ENCODE measurements at places on chromosomes 6 and 20.
A peak's percentile ranks its signal among the peaks of the same experiment; 100 is the strongest.

DNA sequence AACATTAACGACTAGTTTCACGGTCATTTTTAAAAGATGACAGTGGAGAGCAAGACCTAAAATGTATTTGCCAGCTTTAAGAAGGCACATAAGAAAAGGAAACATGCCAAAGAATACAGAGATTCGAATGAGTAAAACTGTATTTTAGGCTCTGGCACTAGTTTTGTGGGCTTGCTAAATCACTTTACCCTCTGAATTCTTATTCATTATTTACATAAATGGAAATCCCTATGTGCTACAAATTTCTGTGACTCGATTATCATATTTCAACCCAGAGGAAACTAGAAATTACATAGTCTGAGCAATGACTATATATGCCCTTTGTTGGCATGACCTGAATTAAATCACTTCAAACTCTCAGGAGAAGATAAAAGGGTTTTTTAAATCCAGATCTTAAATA lies 441.7 kb upstream of the RNF217 start:
- no peak for DNase-seq

DNA sequence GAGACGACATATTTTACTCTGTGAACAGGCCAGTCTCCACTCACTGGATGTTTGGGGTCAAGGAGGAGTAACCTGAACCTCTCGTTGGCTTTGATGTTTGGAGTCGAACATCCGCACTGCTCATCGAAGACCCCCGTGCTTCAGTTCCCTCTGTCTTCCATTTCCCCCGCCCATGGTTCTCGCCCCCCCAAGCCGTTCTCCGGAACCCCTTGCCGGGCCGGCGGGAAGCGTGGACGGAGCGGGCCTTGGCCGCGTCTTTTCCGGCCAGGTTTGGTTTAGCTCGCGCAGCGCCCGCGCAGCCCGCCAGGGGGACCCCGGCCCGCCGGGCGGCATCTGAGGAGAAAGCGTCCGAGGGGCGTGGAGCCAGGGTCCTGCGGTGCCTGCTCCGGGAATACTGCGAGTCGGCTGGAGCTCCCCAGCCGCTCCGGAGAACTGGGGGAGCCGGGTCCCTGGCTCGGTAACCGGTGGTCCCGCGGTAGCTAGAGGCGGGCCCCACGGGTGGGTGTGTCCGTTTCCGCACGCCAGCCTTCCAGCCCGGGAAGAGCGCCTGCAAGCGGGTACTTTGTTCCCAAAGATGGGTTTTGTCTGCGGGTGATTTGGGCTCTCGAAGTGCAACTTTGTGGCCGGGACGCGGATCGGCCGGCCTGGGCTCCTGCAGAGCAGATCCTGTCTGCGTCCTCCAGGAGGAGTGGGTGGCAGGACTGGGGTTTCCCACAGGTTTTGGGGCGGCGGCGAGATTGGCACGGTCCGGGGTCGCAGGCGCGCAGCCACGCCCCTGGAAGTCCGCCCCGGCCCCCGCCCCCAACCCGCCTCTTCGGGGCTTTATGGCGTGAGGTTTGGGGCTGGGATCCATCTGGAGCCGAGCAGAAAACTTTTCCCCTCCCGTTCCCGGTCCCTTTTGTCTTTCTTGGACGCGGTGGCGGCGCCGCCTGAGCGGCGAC lies at the start of gene TMEM200A:
TSS of gene TMEM200A (plus strand) at position 852 of the 941 bp plus-strand sequence. CDS start 74,406 bp downstream, outside the sequence.
- no peak for DNase-seq

- DNase-seq = no peak
Measured at GRCh38 chr6:125611573-125612344, 137.7 kb upstream of the HEY2 start.

DNA sequence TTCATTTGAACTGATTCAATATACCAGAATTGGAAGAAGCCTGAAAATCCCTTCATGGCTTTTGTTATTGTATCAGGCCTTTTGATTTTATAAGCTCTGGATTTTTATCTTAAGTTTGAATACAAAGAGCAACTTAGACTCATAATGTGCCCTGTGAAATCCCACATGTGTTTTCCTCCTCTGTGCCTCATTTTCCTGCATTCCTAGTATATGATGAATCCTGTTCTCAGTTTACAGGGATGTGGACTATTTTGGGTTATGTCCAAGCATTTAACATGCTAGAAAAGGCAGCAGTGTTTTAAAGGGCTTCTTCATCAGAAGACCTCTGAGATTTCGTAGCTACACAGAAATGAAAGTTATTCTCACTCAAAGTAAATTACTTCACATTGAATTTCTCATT lies 455.0 kb downstream of the RFPL4B start:
- DNase-seq = peak; percentile 67

- no peak for DNase-seq
Measured at GRCh38 chr6:17601386-17601703, 1.2 kb downstream of the FAM8A1 start.

GRCh38 chr6:150685860-150686259 lies 86.2 kb downstream of the PLEKHG1 start:
- DNase-seq = no peak

- no peak for DNase-seq
Measured at GRCh38 chr20:9926007-9926406, 87.1 kb upstream of the PAK5 start.

GRCh38 chr6:21597801-21598673 lies 4.5 kb downstream of the SOX4 start:
- DNase-seq = no peak

GRCh38 chr6:13101985-13102384 lies 226.4 kb downstream of the TBC1D7 start:
- no peak for DNase-seq

- no peak for DNase-seq
Measured at GRCh38 chr20:3739054-3739925, 6.8 kb downstream of the HSPA12B start.

- DNase-seq = no peak
Measured at GRCh38 chr6:48315051-48315719, 204.2 kb upstream of the PTCHD4 start.

DNA sequence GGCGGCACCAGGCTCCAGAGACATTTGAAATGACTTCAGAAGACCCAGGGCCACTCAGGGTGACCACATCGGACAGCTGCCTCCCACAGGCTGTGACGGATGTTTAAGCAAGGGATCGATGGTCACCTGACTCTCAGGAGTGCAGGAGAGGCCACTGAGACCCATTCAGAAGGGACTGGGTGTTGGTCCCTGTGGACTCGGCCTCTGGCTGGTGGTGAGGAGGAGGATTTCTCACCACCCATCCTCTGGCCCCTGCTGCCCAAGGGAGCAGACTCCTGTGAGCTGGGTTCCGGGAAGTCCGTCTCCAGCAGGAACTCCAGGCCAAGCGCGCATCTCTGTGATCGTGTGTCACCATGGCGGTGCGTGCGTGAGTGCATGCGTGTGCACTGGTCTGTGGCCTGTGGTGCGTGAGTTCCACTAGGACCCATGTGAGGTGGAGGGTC lies 25.5 kb downstream of the NPEPL1 start:
- DNase-seq = no peak

- DNase-seq = no peak
Measured at GRCh38 chr6:138856654-138857053, 60.8 kb downstream of the ECT2L start.

- no peak for DNase-seq
Measured at GRCh38 chr6:5139828-5140771, 55.0 kb downstream of the PPP1R3G start.

DNA sequence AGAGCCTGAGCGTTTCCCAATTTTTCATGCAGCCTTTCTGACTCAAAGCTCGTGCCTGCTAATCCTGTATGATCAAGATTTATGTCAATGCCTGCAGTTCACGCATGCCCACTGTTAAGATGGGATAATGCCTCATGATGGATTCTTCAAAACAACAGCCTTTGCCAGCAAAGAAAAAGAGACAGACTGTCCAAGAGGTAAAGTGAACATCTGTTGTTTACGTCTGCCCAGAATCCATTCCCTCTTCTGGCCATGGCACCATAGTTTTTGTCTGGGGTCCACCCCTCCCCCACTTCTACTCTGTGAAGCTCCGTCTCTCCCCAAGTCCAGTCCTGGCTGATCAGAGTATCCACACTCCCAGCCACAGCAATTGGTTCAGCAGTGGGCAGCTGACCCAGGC lies 91.9 kb upstream of the EYA2 start:
- no peak for DNase-seq

- DNase-seq = no peak
Measured at GRCh38 chr20:61192337-61192950, 59.6 kb upstream of the CDH4 start.

GRCh38 chr20:49278818-49279676 lies 1.2 kb upstream of the ZNFX1 start:
- no peak for DNase-seq

- peak; percentile 70 for DNase-seq
Measured at GRCh38 chr20:50192364-50193198, 2.0 kb downstream of the CEBPB start.
